ENCODE measurements at places on chromosomes 16 and 17.

DNA sequence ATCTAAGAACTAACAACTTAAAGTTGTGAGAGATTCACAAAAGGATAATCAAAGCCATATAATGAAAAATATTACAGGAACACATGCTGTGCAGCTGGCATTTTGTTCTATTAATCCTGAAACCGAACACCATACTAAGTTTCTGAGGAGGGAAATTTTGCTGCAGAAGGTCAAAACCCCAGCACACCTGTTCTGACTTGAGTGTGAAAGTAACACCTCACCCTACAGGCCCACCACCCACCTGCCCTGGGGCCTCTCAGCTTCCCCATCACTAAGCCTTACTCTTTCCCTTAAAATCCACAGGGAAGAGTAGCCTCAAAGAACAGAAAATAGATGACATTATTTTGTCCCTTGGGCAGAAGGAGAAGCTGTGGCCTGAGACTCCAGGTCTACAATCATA, 44.8 kb downstream of the STAT5A start:
- DNase-seq: no peak

DNA sequence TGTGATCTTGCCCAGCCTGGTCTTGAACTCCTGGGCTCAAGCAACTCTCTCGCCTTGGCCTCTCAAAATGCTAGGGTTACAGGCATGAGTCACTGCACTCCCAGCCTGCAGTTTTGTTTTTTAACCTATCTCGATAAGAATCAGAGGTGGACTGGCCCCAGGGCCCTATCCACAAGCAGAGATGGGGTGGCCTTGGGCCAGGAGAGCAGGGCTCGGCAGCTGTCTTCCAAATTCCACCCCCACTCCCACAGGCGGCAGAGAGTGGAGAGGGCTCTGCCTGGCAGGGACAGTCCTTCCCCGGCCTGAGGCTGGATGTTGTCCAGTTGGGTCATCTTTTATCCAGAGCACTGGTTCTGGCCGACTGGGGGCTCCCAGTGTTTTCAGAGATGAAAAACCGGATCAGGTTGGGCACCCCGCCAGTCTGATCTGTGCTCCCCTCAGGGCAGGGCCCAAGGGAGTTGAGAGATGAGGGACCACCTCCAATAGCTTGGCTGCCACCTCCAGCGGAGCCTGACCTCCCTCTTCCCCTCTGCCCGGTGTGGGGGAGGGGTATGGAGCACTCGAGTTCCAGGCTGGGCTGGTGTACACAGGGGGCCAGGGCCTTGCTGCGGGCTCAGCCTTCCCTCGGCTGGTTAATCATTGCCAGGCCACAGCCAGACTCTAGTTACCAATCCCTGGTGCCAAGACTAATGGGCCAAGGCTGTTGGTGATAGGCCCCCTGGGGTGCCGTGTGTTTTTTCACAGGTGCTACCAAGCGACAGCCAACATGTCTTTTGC, 30.3 kb upstream of the MYO15B start:
- no peak for DNase-seq

DNA sequence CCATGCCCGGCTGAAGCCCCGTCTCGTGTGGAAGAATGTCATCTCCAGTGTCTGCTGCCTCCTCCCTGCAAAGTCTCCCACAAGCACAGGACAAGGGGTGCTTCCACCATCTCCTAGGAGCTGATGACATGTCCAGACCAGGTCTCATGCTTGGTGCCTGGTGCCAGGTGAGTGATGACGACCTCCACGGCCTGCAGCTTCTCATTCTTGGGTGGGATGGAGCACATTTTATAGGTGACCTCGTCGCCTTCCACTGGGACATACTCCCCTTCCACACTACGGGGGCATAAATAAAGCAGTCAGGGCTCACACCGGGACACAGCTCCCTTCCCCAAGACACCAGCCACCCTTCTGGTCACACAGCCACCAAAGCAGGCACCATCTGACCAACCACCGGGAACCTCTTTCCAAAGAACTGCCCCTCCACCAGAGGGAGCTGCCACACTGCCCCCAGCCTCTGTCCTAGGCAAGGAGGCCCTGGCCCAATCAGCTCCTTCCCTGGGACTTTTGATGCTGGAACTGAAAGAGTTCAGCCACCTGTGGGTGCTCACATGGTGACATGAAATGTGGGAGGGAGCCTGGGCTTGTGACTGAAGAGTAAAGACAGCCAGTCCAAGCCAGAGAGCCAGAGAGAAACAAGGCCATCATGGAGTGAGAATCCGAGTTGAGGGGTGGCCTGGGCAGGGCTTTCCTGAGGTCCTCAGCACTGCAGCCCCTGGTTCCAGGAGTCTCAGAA, 13.6 kb downstream of the CARHSP1 start:
- no peak for DNase-seq

- no peak for DNase-seq
Measured at GRCh38 chr17:20307326-20307910, 159.9 kb downstream of the LGALS9B start.

- no peak for DNase-seq
Measured at GRCh38 chr16:71919035-71919434, 23.7 kb downstream of the IST1 start.

DNA sequence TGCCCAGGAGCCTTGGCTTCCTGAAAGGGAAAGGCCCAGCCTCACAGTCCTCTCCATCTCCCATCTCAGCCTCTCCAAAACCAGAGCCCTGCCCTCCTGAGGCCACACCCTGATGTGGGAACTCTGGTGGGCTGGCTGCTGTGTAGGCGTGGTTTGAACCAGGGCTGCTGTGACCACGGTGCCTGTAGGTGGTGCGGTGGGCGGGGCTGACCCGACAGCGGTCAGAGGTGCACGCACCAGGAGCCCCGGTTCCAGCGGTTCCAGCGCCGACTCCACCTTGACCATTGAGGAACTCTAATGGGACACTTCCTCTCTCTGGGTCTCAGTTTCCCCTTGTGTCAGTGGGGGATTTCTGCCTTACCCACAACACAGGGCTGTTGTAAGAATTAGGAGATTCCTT, 2.4 kb downstream of the RAP1GAP2 start:
- no peak for DNase-seq

- no peak for DNase-seq
Measured at GRCh38 chr17:76630151-76630550, 13.4 kb downstream of the ST6GALNAC1 start.

- DNase-seq: no peak
Measured at GRCh38 chr17:37787055-37787757, 42.3 kb upstream of the HNF1B start.

DNA sequence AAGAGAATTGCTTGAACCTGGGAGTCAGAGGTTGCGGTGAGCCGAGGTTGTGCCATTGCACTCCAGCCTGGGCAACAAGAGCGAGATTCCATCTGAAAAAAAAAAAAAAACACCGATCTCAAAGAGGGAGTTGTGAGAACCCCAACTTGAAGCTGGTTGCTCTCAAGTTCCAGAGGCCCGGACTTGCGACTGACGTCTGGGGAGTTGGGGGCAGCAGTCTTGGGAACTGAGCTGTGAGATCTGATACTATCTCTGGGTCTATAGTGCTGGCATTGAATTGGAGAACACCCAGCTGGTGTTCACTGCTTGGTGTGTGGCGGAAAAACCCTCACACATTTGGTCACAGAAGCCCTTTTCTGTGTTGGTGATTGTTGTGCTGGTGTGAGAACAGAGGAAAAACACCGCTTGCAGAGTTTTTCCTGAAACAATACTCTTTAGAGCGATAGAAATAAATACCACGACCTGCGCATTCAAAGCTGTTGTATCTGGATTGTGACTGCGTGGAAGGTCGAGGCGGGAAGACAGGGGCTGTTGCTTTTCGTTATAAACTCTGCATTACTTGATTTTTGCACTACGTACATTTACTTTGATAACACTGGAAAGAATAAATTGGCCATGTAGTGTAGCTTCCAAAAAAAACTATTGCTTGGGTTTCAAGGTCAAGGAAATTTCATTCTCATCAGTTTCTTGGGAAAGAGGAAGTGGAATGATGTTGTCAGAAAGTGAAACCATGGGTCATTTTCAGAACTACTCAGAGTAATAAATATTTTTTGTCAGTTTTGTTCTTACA, 8.8 kb downstream of the SCIMP start:
- DNase-seq: no peak

GRCh38 chr16:68396481-68396880, 51.8 kb downstream of the SMPD3 start:
- DNase-seq: no peak

DNA sequence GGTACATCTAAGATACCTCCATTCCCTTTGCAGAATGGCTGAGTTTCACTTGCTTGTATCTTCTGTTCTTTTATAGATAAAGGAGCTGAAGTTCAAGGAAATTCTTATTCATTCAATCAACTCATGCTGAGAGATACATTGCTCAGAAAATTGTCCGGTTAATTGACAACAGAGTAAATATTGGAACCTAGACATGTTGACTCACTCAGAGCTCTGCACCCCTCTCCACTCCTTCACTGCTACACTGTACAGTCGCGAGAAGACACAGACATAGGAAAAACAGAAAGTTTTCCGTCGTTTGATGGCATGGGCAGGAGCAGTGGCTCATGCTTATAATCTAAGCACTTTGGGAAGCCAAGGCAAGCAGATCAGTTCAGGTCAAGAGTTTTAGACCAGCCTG, 690.5 kb upstream of the SOX9 start:
- DNase-seq: no peak
